ENCODE measurements at places on chromosomes 7 and 10. TPM values are rescaled to one million over a fixed set of nuclear protein-coding genes. Genes with fewer than 3 reads are reported as not detected.
A peak's percentile ranks its signal among the peaks of the same experiment; 100 is the strongest.

The EPDR1 gene
- total RNA-seq = 11.0 TPM

The COL17A1 gene
- not detected for total RNA-seq

- DNase-seq = peak; percentile 43
These were observed 42.7 kb downstream of the LAMB1 start for GRCh38 chr7:107960272-107960671.

DNA sequence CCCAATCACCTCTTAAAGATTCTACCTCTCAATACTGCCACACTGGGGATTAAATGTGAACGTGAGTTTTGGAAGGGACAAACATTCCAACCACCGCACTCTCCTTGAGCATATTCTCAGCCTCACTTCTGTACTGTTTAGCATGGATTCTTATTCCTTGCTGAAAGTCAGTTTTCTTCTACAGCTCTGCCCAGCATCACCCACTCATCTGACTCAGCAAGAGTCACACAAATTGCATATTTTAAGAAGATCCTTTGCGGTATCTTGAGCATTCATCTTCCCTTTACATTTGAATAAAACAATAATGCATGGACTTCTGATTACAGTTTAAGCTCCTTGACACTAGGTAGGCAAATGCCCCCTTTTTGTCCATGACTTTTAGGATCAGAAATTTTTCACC lies 251.6 kb upstream of the MKLN1 start:
- DNase-seq = peak; percentile 44

The C10orf105 gene
- total RNA-seq = not detected

GRCh38 chr7:77858278-77858677 lies 59.7 kb downstream of the PHTF2 start:
- DNase-seq = no peak

The WDFY4 gene
- not detected for total RNA-seq

The MAGI2 gene
- total RNA-seq = 20.0 TPM

GRCh38 chr10:10367264-10367663 lies 650.4 kb upstream of the CELF2 start:
- no peak for DNase-seq

DNA sequence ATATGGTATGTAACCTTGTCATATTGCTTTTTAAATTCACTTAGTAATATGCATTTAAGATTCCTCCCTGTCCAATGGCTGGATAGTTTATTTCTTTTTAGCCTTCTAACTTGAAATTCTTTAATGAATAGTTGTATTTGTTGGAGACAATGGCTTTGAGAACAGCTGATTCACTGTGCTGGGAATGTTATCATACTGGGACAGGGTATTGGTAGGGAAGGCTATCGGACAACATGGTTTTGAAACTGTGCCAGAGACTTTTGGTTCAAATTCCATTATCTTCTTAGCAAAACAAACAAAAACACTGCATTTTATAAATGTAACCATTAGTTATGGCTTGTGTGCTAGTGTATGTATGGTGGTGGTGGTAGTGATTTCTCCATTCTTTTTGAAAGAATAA lies 517.1 kb upstream of the ANKRD30A start:
- DNase-seq = no peak

- DNase-seq = no peak
These were observed 155.2 kb downstream of the HPSE2 start for GRCh38 chr10:99080275-99080945.

Data from fibroblast of villous mesenchyme (primary cell).